Stimulated activated CD8-positive, alpha-beta memory T cell treated with anti-CD3 and anti-CD28 coated beads, Interleukin-4, amount 100 ng/mL, for 4 hours (primary cell): ENCODE measurements at places on chromosomes 3 and 15.
A peak's percentile ranks its signal among the peaks of the same experiment; 100 is the strongest.

- DNase-seq = no peak
Measured at GRCh38 chr3:128395500-128396162, 71.1 kb downstream of the DNAJB8 start.

DNA sequence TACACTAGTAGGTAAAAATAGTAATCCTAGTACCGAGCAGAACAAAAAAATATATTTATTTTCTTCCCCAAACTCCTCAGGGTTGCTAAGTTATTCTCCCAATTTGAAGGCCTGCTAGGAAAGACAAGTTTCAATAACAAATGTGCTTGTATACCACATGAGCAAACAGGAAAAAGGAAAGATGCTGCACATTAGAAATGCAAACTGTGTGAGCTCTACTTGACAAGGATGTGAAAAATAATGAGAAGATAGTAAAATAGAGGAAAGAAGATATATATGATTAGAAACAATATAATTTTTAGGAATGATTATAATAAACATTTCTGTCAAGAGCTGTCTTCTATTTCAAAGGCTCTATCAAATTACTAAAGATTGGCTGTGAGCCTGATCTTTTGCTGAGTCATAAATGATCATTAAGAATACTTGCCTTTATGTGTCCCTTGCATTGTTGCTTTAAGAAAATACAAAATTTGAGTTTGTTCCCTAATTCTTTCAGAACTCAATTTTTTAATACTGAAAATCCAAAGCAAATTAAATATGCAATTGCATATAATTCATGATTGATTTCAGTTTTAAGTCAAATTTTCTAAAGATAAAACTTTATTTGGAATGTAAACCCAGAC is 174.2 kb downstream of the NEK10 start:
- DNase-seq = no peak

DNA sequence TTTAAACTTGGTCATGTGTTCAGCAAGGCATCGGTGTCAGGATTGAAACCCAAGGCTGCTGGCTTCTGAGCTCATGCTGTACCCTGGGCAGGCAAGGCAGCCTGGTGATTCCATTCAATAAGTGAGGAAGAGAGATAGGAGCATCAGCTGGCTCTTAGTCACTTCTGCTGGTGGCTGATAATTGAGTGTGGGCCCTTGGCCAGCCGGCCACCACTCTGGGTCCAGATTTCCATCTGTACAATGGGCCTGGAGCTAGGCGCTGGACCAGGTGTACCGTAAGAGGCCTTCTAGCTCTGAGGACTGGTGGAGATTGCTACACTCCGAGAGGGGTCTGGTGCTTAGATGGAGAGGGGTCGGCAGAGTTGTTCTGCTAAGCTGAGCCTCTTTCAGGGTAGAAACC is 4.3 kb downstream of the CD276 start:
- no peak for DNase-seq

DNA sequence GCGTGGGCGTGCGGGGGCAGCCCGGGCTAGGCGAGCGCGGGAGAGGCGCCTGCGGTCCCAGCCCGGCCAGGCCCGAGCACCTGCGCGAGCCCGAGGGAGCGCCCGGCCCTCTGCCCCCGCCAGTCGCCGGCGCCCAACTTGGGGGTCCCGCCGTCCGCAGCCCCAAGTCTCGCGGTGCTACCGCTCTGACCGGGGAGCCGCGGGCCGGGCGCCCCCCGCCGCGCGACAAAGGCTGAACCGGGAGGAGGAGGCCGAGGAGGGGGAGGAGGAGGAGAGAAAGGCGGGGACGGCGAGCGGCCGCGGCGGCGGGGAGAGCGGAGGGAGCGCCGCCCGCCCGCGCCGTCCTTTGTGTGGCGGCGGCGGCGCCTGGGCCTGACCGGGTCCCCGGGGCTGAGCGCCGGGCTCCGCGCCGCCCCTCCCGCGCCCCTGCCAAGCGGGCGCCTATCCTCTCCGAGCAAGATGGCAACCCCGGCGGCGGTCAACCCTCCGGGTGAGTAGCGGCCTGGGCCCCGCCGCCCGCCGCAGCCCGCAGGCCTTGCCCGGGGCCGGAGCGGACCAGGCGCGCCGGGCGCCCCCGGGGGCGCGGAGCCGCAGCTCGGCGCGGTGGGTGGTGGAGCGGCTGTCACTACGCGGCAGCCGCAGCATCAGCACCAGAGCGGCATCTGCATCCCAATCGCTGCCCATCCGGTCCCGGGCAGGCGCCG is at the start of gene ARNT2:
ARNT2 (plus strand) TSS at position 326 of the 704 bp plus-strand sequence; CDS start at position 460, 134 bp downstream.
- no peak for DNase-seq

- no peak for DNase-seq
Measured at GRCh38 chr3:150639262-150639661, 36.1 kb downstream of the SELENOT start.

DNA sequence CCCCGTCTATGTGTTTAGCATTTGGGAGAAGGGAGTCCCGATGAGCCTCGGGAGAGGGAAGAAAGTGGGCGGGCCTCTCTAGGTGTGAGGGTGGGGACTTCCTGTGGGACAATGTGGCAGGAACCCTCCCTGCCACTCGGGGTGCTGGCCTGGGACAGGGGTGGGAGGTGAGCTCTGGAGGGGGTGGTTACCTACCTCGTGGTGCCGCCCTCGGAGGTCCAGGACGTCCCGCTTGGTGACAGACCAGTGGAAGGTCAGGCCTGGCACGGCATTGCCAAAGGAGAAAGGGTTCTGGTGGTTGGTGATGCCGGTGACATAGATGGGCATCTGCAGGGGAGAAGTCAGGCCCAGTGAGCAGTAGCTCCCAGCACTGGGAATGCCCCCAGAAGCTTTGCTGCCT is 83.5 kb downstream of the NUP210 start:
- no peak for DNase-seq

- DNase-seq = no peak
Measured at GRCh38 chr3:141330718-141331376, 37.5 kb upstream of the ZBTB38 start.

- DNase-seq = no peak
Measured at GRCh38 chr3:30682434-30683155, 76.2 kb downstream of the TGFBR2 start.

DNA sequence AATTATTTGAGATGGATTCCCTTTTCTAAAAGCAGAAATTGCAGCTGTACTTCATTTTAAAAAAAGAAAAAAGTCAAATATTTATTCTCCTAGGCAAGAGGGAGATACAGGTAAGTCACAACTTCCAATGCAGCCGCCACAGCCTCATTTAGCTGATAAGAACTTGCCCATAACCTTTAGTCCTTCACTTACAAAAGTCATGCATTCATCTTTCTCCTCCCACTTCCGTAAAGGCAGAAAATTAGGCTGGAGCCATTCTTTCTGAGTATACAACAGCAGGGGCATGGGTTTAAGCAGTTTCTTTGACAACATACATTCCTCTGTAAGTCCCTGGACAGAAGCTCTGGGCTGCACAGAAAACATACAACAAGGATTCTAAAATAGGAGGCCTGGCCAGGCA is 4.3 kb downstream of the SUCLG2 start:
- DNase-seq = no peak

DNA sequence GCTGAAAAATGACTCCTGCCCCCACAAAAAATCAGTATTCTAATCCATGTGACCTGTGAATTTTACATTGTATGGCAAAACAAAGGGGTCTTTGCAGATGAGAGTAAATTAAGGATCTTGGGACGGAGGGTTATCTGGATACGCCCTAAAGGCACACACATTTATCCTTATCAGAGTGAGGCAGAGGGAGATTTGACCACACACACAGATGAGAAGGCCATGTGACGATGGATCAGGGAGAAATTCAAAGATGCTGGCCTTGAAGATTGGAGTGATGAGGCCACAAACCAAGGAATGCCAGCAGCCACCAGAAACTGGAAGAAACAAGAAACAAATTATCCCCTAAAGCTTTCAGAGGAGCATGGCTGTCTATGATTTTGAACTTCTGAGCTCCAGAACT is 288.5 kb downstream of the XXYLT1 start:
- no peak for DNase-seq

GRCh38 chr3:177835917-177836316 is 638.6 kb upstream of the TBL1XR1 start:
- no peak for DNase-seq

- no peak for DNase-seq
Measured at GRCh38 chr3:193984876-193985275, 151.1 kb upstream of the HES1 start.

GRCh38 chr3:129576514-129577352 is 29.7 kb downstream of the PLXND1 start:
- DNase-seq = no peak

DNA sequence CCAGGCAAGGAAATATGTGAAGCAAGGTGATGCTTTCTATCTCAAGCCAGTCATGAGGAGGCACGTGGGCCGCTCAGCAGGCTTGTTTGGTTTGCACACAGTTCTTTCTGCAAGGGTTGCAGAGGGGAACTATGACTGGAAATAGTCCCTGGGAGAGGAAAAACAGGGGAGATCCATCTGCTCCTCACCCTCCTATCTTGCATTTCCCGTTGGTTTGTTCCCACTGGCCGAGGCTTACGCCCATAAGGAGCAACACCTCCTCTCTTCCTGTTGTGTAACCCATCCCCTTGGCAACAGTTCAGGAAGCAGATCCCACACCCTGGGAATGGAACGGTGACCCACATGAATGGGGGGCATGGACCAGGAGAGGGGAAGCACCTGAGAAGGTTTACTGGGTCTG is 72.1 kb upstream of the MAGI1 start:
- DNase-seq = no peak

GRCh38 chr15:71375934-71376333 is 260.7 kb downstream of the THSD4 start:
- DNase-seq = no peak

DNA sequence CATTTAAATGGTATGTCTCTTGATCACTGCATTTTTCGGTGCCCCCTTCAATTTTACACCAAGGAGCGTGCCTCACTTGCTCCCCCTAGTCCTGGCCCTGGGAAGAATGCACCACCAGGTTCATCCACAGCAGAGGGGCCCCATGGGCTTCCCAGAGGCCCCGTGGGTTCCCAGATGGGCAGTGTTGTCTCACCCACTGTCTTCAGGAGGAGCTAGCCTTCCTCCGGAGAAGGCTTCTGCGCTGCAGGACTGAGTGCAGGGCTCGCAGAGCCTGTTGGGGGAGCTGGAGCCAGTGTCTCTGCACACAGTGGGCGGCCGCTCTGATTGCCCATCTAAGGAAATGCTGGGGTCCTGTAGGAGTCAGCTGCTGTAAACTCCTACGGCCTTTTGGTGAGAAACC is 45.9 kb downstream of the POLR2M start:
- no peak for DNase-seq

- DNase-seq = no peak
Measured at GRCh38 chr15:70308735-70309434, 211.2 kb upstream of the TLE3 start.

DNA sequence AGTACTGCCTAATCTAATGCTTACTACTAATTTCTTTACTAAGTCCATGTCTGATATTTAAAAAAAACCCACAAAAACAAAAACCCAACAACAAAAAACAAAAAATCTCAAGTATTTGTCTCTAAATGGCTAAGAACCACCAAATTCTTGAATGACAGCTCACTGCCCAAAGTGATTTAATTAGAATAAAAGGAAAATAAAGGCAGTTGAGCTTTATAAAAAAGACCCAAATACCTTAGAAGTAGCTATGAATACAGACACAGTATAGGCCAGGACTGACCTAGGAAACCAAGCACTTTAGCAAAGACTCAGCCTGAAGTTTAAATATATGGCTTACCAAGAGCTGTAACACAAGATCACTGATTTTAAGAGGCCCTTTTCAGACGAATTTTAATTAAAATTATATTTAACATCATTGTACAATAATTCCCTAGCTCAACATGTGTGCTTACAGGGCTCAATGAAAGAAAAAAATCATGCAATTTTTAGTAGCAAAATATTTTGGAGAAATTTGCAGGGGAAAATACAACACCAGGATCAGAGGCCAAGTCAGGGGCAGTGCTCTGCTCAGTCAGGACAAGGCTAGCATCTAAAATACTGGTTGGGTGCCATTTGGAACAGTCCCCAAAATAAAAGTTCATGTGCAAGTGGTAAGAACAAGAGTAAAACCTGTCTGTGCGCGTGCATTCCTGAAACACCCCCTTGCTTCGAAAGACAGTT is 24.8 kb downstream of the UQCC5 start:
- no peak for DNase-seq

GRCh38 chr15:91917686-91918360 is 64.3 kb downstream of the SLCO3A1 start:
- DNase-seq = no peak

- DNase-seq = peak; percentile 35
Measured at GRCh38 chr3:114308830-114309229, 15.0 kb downstream of the TIGIT start.

DNA sequence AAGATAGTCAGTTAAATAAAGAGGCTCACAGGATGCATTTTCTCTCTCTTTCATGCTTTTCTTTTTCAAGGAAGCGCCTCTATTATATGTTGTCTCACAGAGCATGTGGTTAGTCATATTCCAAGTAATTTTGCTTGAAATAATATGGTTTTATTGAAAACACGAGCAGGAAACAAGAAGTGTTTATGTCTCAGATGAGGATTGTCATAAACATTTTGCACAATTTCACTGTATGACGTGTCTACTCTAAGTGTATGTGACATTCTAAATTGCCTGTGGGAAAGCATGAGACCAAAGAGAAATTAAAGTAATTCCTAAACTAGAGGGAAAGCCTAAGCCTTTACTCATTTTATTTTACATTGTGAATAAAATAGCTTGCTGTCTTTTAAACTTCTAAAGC is 818.6 kb downstream of the EPHA3 start:
- DNase-seq = no peak

DNA sequence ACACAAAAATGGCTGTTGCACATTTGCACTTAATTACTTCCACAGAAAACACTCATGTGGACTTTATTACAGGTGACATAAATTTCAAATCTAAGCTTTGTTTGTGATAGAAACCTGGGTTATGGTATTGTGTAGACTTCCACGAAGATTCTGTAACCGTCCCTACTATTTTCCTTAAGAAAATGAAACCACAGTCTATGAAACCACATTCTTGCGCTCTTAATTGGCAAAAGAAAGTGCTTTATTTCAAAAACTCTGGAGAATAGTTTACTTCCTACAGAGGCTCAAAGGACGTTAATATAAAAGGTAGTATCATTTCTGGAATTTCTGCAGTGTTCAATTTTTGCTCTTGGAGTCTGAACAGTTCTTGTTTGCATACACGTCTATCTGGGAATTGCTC is 123.4 kb downstream of the TIGIT start:
- no peak for DNase-seq

- no peak for DNase-seq
Measured at GRCh38 chr15:98763179-98763578, 114.8 kb downstream of the IGF1R start.

- no peak for DNase-seq
Measured at GRCh38 chr15:36782681-36783080, 203.3 kb downstream of the CDIN1 start.
